ENCODE measurements at places on chromosomes 5 and 9. TPM values are rescaled to one million over a fixed set of nuclear protein-coding genes. Genes with fewer than 3 reads are reported as not detected.
A peak's percentile ranks its signal among the peaks of the same experiment; 100 is the strongest.

DNA sequence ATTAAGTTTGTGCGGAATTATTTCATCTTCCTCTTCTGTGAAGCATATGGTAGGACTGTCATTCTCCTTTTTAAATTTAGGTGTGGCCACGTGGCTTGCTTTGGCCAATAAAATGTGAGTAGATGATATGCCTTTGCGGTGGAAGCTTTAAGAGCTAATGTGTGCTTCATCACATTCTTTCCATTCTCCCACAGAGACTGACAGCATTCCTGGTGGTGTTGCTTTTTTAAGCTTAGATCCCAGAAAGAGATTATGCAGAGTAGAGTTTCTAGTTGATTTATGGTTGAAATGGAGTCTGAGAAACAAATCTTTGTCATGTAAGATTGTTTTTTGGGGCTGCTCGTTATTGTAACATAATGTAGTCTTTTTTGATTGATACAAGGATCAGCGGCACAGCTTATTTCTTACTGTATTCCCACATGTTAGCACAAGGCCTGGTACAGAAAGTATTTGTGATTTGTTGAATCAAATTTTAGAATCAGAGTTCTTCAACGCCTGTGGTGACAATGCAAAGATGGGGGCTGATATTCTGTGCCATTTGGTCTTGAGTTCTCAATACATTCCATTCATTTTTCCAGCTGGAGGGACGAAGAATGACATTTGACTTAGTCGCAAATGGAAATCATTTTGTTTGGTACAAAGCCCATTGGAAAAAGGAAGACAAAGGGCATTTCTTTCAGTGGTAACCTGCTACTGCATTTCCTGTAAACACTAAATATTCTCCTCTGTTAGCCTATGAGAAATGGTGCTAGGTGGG is 209.9 kb upstream of the VLDLR start:
- DNase-seq: no peak

DMRT3 gene
- 0.53 TPM for total RNA-seq

DNA sequence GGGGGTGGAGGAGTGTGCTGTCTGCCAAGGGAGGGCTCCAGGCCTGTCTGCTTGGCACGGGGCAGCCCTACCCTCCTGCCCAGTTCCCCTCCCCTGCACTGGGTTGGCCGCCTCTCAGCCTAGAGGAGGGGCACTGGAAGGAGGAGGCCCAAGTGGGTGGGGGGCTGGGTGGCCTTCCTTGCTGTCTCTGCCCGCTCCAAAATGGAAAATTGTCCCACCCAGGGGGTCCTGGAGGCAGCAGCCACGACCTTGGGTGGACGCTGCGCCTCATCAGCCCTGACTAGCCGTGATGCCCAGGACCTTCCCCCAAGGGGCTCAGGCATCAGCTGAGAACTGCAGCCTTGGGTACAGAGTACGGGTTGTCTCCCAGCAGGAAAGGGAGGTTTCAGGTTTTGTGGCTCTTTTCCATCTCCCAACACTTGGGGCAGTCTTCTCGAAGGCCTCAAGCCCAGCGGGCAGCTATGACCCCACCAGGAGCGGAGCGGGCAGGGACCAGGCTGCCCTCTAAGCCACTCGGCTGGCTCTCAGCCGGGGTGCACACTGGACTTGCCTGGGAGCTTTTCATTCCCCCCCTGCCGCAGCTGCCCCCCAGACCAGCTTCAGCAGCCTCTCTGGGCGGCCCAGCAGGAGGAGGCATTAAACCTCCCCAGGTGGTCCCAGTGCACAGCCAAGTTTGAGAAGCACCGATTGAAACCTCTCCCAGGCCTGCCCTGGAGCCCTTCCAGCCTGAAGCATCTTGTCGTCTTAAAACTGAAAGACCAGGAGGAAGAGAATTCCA is 20.6 kb downstream of the NTNG2 start:
- DNase-seq: no peak

DMRTA1 gene
- 7.7 TPM for total RNA-seq

GRCh38 chr5:56460195-56460546 is 227.0 kb upstream of the ANKRD55 start:
- no peak for DNase-seq

DNA sequence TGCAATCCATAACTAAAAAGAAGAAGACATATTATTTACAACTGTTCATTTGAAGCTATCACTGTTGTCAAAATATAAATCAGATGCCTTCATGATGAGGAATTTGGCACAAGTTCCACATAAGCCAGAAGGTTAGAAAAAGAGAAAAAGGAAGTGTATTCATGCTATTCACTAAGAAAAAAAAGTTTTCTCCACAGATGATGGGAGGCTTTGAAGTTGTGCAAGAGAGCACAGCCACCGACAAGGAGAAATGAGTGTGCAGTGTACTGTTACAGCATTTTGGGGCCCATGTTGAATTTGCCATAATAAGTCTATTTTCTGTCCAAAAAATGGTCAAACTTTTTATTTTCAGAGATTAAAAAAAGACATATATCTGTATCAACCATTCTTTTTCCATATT is 32.9 kb upstream of the IFNK start:
- no peak for DNase-seq

DNA sequence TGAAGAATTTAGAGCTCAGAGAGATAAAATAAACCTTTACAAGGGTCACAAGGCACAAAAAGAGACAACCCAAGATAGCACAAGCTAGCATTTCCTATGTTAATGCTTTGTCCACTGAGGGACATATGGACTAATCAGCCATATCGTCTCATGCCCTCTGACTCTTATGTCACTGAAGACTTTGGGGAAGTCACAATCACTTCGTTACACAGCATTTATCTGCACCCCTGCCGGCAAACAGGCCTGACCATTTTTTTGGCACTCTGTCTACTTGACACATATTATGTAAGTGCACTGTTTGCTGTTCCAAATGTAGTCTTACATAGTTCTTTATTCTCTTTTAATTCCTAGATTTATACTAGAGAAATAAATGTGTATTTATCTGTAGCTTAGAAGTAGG is 13.9 kb upstream of the BNC2 start:
- DNase-seq: no peak

CATSPER3 gene
- 1.3 TPM for total RNA-seq

GRCh38 chr5:138725153-138725817 is 27.9 kb upstream of the CTNNA1 start:
- DNase-seq: peak; percentile 10

FREM1 gene
- 11.4 TPM for total RNA-seq

LCN15 gene
- not detected for total RNA-seq

HTR1A gene
- total RNA-seq: not detected

- no peak for DNase-seq
Observed at GRCh38 chr5:133147815-133148567, 96.2 kb downstream of the HSPA4 start.

DNA sequence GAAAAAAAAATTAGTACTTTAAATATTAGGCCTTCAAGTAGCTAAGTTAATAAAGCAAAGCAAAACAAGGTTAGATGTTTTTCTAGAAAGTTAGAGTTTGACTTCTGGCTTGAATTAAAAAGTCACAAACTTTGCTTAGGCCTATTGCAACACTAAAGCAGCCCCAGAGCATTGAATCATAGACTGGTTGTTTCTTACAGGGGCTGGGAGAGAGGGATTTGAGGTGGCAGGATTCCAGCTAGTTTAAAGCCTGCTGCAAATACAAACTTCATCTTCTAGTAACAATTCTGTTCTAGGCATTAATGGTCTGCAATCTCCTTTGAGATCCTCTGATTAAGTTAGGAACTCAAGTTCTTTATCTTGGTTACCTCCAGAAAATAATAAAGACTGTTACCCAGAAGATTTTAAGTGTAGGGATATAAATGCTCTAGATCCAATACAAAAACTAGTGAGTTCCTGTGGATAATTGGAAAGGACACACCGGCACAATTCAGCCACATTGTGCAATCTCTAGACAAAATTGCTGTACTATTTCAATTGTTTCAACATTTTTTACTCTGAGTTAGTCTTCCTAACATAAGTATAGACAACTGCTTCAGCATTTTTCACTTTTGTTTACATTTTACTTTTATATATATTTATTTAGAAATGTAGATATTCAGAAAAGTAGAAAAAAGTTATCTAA is 12.6 kb downstream of the OR13C5 start:
- DNase-seq: no peak

- DNase-seq: no peak
Observed at GRCh38 chr9:115978091-115978490, 175.5 kb upstream of the PAPPA start.

GRCh38 chr9:114314881-114315722 is 7.8 kb upstream of the ORM1 start:
- no peak for DNase-seq

ACTBL2 gene
- not detected for total RNA-seq

FBN2 gene
- total RNA-seq: 16.3 TPM

GRCh38 chr5:120096413-120096812 is 367.7 kb upstream of the PRR16 start:
- DNase-seq: no peak

- no peak for DNase-seq
Observed at GRCh38 chr5:8644377-8644776, 775.4 kb downstream of the MTRR start.

RORB gene
- total RNA-seq: not detected

GRCh38 chr9:71647094-71647591 is 121.2 kb downstream of the CEMIP2 start:
- no peak for DNase-seq

GRCh38 chr5:37836235-37836591 is 3.6 kb downstream of the GDNF start:
- DNase-seq: no peak

GRCh38 chr5:137136991-137137632 is 362.0 kb downstream of the SPOCK1 start:
- no peak for DNase-seq

DNA sequence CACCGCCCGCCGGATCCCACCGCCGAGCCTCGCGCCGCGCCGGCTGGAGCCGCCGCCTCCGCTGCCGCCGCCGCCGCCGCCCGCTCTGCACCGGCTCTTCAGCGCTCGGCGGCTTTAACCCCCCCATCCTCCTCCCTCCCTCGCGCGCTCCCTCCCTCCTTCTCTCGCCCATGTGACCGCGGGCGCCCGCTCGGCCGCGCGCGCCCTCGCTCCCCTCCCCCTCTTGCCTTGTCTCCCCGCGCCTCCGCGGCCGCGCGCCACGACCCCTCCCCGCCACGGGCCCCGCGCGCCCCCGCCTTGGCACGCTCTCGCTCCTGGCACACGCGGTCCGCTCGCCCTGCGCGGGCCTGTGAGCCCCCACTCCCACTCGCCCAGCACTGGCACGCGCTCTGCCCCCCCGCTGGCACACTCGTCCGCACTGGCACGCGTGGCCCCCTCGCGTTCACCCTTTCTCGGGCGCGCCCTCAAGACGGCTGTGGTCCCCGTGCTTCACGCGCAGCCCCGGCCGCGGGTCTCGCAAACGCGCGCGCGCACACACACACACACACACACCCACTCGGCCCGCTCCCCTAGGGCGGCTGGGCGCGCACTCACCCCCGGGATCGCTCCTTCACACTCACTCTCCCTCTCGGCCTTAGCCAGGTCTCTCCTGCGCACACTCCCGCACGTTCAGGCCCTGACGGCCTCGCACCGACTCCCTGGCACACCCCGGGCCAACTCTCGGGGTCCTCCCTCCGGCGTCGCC is at the start of gene CNTFR:
Gene CNTFR, minus strand, starts transcription at position 89 of the 745 bp plus-strand sequence. CDS start 20,743 bp downstream, outside the sequence.
- no peak for DNase-seq

NPR3 gene
- 0.89 TPM for total RNA-seq

SLIT3 gene
- total RNA-seq: 18.8 TPM
